ENCODE measurements at places on chromosomes 4 and X. TPM values are rescaled to one million over a fixed set of nuclear protein-coding genes. Genes with fewer than 3 reads are reported as not detected.

DNA sequence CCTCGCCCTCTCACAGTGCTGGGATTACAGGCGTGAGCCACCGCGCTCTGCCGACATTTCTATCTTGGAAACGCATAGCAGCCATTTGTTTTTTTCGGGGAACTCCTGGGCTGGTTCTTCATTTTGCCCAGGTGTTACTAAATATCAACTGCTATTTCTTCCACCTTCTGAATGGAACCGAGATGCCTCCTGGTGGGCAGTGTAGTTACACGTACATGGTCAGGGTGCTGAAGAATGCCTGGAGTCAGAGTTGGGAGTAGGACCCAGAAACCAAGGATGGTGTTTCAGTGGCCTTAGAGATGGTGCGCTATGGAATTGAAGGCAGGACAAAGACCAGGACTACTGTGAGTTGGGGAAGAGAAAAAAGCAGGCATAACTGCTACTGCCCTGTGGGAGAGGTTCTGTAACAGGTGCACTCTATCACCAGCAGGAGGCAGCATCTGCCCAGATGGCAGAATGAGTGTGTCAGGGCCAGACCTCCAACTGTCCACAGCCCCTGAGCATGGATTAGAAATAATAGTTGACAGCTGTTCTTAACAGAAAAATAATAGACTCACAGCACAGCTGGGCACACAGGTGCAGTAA lies 81.7 kb downstream of the ZC4H2 start:
- H3K4me1 ChIP-seq: no peaks in the 10 kb centered on the region
- no peaks in the 10 kb centered on the region for H3K36me3 ChIP-seq
- no peaks in the 10 kb centered on the region for H3K27me3 ChIP-seq
- DNase-seq: peak; percentile 60
- no peak overlapping the region for H3K27ac ChIP-seq
- H3K4me3 ChIP-seq: no peak overlapping the region

- no peak overlapping the region for H3K27ac ChIP-seq
- H3K27me3 ChIP-seq: no peaks in the 10 kb centered on the region
- no peak overlapping the region for H3K4me3 ChIP-seq
Observed at GRCh38 chr4:39433878-39434492, 24.7 kb downstream of the RPL9 start.

GRCh38 chr4:137892134-137892533 lies 350.0 kb downstream of the SLC7A11 start:
- H3K27me3 ChIP-seq: no peaks in the 10 kb centered on the region
- no peaks in the 10 kb centered on the region for H3K36me3 ChIP-seq
- no peak overlapping the region for H3K4me3 ChIP-seq
- no peaks in the 10 kb centered on the region for H3K4me1 ChIP-seq

GRCh38 chrX:1748408-1748807 lies 133.5 kb downstream of the ASMT start:
- H3K4me3 ChIP-seq: no peak overlapping the region
- H3K36me3 ChIP-seq: no peaks in the 10 kb centered on the region
- H3K27me3 ChIP-seq: no peaks in the 10 kb centered on the region

GRCh38 chr4:110049951-110050925 lies 137.6 kb downstream of the EGF start:
- H3K27ac ChIP-seq: no peak overlapping the region
- no peaks in the 10 kb centered on the region for H3K36me3 ChIP-seq
- peak; percentile 58 for DNase-seq
- H3K4me3 ChIP-seq: no peak overlapping the region

DNA sequence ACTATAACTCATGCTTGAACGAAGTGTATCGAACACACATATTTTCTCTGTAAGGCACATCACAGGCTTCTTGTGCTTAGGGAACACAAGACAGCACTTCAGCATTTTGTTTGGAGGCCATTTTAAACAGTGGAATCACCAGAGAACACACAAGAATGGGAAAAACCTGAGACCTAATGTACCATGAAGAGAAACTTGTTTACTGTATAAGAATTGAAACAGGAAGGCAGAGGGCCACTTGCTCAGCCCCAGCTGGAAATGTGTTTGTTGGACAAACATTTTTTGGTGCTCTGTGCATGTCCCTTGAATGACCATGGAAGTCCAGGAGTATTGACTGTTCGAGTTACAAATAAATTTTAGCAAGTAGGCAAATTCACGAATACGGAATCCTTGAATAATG lies 47.5 kb downstream of the RAPGEF2 start:
- no peaks in the 10 kb centered on the region for H3K4me1 ChIP-seq
- no peaks in the 10 kb centered on the region for H3K36me3 ChIP-seq
- no peaks in the 10 kb centered on the region for H3K27me3 ChIP-seq
- H3K27ac ChIP-seq: no peak overlapping the region
- H3K4me3 ChIP-seq: no peak overlapping the region
- DNase-seq: no peak

GRCh38 chrX:41003506-41004270 lies 81.6 kb upstream of the USP9X start:
- H3K4me3 ChIP-seq: no peak overlapping the region
- H3K27ac ChIP-seq: no peak overlapping the region
- DNase-seq: no peak
- no peaks in the 10 kb centered on the region for H3K27me3 ChIP-seq

GRCh38 chr4:126838941-126839679 lies 793.6 kb upstream of the INTU start:
- H3K36me3 ChIP-seq: no peaks in the 10 kb centered on the region
- no peak overlapping the region for H3K27ac ChIP-seq
- no peaks in the 10 kb centered on the region for H3K27me3 ChIP-seq
- no peak for DNase-seq
- H3K4me1 ChIP-seq: no peaks in the 10 kb centered on the region
- no peak overlapping the region for H3K4me3 ChIP-seq

GRCh38 chr4:13840502-13841190 lies 213.1 kb upstream of the BOD1L1 start:
- no peak overlapping the region for H3K27ac ChIP-seq
- no peak overlapping the region for H3K4me3 ChIP-seq
- DNase-seq: no peak
- H3K27me3 ChIP-seq: no peaks in the 10 kb centered on the region
- no peaks in the 10 kb centered on the region for H3K4me1 ChIP-seq

GRCh38 chr4:982291-982690 lies 4.6 kb upstream of the IDUA start:
- H3K36me3 ChIP-seq: no peaks in the 10 kb centered on the region
- H3K4me3 ChIP-seq: no peak overlapping the region
- no peak for DNase-seq
- H3K4me1 ChIP-seq: peaks cover under 1% of the 10 kb centered on the region

DNA sequence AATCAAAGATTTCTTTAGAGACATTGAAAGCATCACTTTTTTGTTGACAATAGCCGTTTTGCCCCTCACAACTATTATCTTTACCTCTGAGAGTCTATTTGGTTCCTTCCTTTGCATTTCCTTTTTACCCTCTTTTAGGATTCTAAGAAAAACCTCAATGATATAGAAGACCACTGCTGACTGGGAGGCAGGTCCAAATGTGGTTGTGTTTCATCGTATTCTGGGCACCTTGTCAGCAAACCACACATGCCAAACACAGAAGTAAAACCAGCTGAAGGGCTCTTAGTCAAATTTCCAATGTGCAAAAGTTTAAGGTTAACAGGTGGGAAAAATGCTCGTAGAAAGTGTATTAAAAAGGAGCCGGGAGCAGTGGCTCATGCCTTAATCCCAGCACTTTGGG lies 5.1 kb upstream of the PRMT9 start:
- no peaks in the 10 kb centered on the region for H3K27me3 ChIP-seq
- no peak for DNase-seq
- H3K36me3 ChIP-seq: no peaks in the 10 kb centered on the region
- H3K4me1 ChIP-seq: no peaks in the 10 kb centered on the region

GRCh38 chrX:14843666-14844065 lies 29.2 kb downstream of the FANCB start:
- no peak for DNase-seq
- H3K36me3 ChIP-seq: no peaks in the 10 kb centered on the region
- H3K4me3 ChIP-seq: no peak overlapping the region
- no peak overlapping the region for H3K27ac ChIP-seq
- H3K27me3 ChIP-seq: no peaks in the 10 kb centered on the region

DNA sequence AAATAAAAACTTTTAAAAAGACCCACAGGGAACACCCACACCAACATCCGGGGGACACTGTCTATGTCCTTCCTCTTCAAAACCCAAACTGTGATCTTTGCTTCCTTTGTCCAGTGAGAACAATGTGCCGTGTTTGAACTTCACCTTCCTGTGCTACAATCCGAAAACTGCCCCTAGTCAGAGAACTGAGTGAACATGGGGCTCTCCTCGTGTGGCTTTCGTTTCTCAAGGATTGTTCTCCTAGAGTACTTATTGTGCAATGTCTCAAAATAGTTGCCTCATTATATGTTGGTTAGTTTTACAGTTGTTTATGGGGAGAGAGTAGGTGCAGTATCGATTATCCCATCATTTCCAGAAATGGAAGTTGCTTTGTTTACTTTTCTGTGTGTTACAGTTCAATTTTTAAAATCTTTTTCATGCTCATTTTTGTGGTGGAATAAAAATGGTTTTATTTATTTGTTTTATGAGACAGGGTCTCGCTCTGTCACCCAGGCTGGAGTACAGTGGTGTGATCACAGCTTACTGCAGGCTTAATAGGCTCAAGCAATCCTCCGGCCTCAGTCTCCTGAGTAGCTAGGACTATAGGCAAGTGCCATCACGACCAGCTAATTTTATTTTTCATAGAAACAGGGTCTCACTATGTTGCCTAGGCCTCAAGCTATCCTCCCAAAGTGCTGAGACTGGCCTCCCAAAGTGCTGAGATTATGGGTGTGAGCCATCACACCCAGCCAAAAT lies 29.9 kb downstream of the RBMX start:
- H3K4me3 ChIP-seq: no peak overlapping the region
- H3K27ac ChIP-seq: no peak overlapping the region
- no peaks in the 10 kb centered on the region for H3K36me3 ChIP-seq
- no peak for DNase-seq
- no peaks in the 10 kb centered on the region for H3K4me1 ChIP-seq

The TCEAL7 gene
- 4.0 TPM for total RNA-seq

The NUDT10 gene
- total RNA-seq: 0.32 TPM

The TLR10 gene
- 0.24 TPM for total RNA-seq

The COL4A6 gene
- total RNA-seq: 1.1 TPM

The NPY1R gene
- total RNA-seq: 1.6 TPM
